ENCODE measurements at places on chromosomes 13 and 19. TPM values are rescaled to one million over a fixed set of nuclear protein-coding genes. Genes with fewer than 3 reads are reported as not detected.
A peak's percentile ranks its signal among the peaks of the same experiment; 100 is the strongest.

SIAH3 gene
- total RNA-seq = not detected

DNA sequence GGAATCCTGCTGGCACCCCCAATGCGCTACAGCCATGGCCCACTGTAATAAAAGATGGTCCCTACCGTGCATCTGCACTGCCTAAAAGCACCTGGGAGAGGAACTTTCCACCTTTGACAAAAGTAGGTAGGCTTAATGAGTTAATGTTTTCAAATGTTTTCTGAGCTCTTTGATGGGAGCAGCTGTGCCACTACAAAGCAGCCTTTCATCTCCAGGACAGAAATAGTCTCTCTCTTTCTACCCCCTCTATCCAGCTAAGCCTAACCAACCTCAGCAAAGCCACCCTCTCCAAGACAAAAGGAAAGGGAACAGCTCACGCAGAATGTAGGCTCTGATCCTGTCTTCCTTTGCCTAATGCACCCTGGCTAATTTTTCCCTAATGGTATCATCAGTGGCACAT, 560.2 kb downstream of the UQCRFS1 start:
- H3K4me3 ChIP-seq = no peak overlapping the region
- no peaks in the 10 kb centered on the region for H3K36me3 ChIP-seq
- no peaks in the 10 kb centered on the region for H3K27me3 ChIP-seq
- no peak overlapping the region for H3K27ac ChIP-seq

- no peaks in the 10 kb centered on the region for H3K27me3 ChIP-seq
- no peaks in the 10 kb centered on the region for H3K36me3 ChIP-seq
- H3K27ac ChIP-seq = no peak overlapping the region
- H3K4me3 ChIP-seq = no peak overlapping the region
- no peak for DNase-seq
These were observed 10.3 kb downstream of the HSH2D start for GRCh38 chr19:16153582-16154336.

DNA sequence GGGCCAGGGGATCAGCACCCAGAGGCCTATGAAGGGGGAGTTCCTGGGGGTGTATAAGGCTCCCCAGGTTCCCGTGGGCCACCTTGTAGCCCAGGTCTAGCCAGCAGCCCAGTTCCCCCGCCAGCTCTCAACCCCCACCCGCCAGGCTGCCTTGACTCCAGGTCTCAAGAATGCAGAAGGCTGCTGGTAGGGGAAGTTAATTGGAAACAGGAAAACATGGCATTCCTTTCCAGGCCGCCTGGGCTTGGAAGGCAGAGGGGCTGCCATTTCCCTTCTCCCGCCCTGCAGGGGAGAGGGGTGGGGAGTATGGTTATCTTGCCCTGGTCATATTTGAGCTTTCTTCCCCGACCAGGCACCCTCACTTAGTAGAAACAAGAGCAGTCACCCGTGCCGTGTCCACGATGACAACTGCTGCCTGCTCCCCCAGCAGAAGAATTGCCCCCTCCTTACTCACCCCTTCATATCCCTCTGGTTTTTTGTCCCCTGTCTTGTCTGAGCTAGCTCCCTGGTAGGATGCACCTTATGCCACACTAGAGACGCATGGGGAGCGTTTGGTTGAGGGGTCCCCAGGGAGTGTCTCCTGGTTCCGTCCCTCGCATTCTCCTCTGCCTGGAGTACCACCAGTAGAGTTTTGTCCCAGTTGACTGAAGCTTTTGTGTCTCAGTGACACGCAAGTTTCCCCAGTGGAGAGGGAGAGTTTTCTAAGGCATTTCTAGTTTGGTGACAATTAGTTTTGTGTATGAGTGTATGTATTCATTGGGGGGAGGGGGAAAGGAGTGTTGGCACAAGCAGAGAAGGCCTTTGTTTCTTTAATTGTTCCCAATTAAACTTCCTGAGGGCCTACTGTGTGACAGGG, 4.5 kb downstream of the BICRA start:
- H3K27me3 ChIP-seq = no peaks in the 10 kb centered on the region
- H3K36me3 ChIP-seq = peaks cover 7% of the 10 kb centered on the region
- H3K4me3 ChIP-seq = no peak overlapping the region

GRCh38 chr13:105007166-105007808, 1528.2 kb downstream of the EFNB2 start:
- no peaks in the 10 kb centered on the region for H3K27me3 ChIP-seq
- no peak for DNase-seq
- H3K4me1 ChIP-seq = no peaks in the 10 kb centered on the region
- no peak overlapping the region for H3K27ac ChIP-seq
- H3K36me3 ChIP-seq = no peaks in the 10 kb centered on the region
- H3K4me3 ChIP-seq = no peak overlapping the region

C5AR2 gene
- total RNA-seq = 0.97 TPM

GRCh38 chr19:46950526-46951170, 69.0 kb upstream of the NPAS1 start:
- no peaks in the 10 kb centered on the region for H3K27me3 ChIP-seq
- no peaks in the 10 kb centered on the region for H3K36me3 ChIP-seq
- H3K4me1 ChIP-seq = peaks cover 53% of the 10 kb centered on the region
- H3K4me3 ChIP-seq = no peak overlapping the region

DNA sequence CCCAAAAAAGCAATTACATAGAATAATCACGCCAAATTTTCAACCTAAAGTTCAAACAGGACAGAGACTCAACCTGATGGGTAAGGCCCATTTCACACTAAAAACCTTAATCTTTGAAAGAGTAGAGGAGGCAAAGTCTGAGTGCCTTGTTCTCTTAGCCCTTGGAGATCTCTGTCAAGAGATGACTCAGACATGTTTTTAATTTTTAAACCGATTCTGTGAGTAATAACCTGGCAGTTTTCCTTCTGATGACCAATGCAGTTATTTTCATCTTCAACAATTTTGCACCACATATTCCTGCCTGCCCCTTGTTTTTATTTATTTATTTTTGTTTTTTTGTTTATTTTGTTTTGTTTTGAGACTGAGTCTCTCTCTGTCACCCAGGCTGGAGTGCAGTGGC, 11.5 kb upstream of the TNFSF9 start:
- H3K27ac ChIP-seq = no peak overlapping the region
- no peaks in the 10 kb centered on the region for H3K27me3 ChIP-seq
- DNase-seq = no peak
- H3K4me1 ChIP-seq = peaks cover 15% of the 10 kb centered on the region
- no peak overlapping the region for H3K4me3 ChIP-seq

PROZ gene
- total RNA-seq = not detected

GRCh38 chr13:97327506-97328221, 105.5 kb downstream of the MBNL2 start:
- peak overlapping the region; percentile 52 for H3K27ac ChIP-seq
- peak; percentile 21 for DNase-seq
- H3K27me3 ChIP-seq = no peaks in the 10 kb centered on the region
- no peak overlapping the region for H3K4me3 ChIP-seq
- H3K36me3 ChIP-seq = no peaks in the 10 kb centered on the region

GRCh38 chr13:76937281-76937820, 11.0 kb upstream of the ACOD1 start:
- no peaks in the 10 kb centered on the region for H3K36me3 ChIP-seq
- no peak for DNase-seq
- H3K4me3 ChIP-seq = no peak overlapping the region
- no peaks in the 10 kb centered on the region for H3K27me3 ChIP-seq
- H3K27ac ChIP-seq = no peak overlapping the region

ZIC5 gene
- total RNA-seq = not detected

GRCh38 chr19:3899531-3900294, 19.2 kb downstream of the ATCAY start:
- peaks cover 14% of the 10 kb centered on the region for H3K4me1 ChIP-seq
- H3K4me3 ChIP-seq = no peak overlapping the region
- DNase-seq = no peak
- H3K27me3 ChIP-seq = no peaks in the 10 kb centered on the region
- no peaks in the 10 kb centered on the region for H3K36me3 ChIP-seq

- no peaks in the 10 kb centered on the region for H3K4me1 ChIP-seq
- no peak for DNase-seq
- peaks cover 21% of the 10 kb centered on the region for H3K27me3 ChIP-seq
- no peak overlapping the region for H3K4me3 ChIP-seq
- no peak overlapping the region for H3K27ac ChIP-seq
These were observed 3.5 kb downstream of the FFAR2 start for GRCh38 chr19:35451338-35452096.

DNA sequence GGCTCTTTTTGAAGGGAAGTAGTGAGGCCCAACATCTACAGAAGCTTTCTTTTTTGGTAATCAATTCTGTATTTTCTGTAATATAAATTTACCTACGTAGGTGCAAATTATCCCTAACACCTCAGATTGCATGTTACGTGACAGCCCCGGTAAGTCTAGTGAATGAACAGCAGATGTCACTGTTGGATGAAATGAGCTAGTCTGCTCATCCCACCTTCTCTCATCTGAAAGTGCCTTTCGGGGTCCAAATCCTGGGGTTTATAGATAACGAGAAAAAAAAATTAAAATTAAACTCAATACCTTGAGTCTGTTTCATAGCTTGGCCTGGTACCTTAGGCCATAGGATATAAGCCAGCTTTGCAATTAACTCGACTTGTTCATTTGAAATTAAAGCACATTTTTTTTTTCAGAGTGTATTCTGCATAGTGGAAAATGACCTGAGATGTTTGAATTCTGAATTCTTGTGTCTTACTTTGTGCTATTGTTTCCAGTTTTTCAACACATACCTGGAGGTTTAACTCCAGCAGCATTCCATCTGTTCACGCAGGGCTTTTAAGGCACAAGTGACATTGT, 548.2 kb downstream of the GPC5 start:
- H3K27me3 ChIP-seq = no peaks in the 10 kb centered on the region
- no peak overlapping the region for H3K27ac ChIP-seq
- H3K4me1 ChIP-seq = no peaks in the 10 kb centered on the region
- DNase-seq = no peak
- H3K36me3 ChIP-seq = no peaks in the 10 kb centered on the region
- H3K4me3 ChIP-seq = no peak overlapping the region

CCL25 gene
- not detected for total RNA-seq

FREM2 gene
- 0.13 TPM for total RNA-seq

PPAN gene
- 26.6 TPM for total RNA-seq
